ENCODE measurements at places on chromosomes 2 and 18. TPM values are rescaled to one million over a fixed set of nuclear protein-coding genes. Genes with fewer than 3 reads are reported as not detected.

GRCh38 chr2:10517351-10518043 is 69.4 kb upstream of the ODC1 start:
- no peaks in the 10 kb centered on the region for H3K27me3 ChIP-seq
- peaks cover 3% of the 10 kb centered on the region for H3K36me3 ChIP-seq
- DNase-seq = no peak
- no peaks in the 10 kb centered on the region for H3K4me1 ChIP-seq

DNA sequence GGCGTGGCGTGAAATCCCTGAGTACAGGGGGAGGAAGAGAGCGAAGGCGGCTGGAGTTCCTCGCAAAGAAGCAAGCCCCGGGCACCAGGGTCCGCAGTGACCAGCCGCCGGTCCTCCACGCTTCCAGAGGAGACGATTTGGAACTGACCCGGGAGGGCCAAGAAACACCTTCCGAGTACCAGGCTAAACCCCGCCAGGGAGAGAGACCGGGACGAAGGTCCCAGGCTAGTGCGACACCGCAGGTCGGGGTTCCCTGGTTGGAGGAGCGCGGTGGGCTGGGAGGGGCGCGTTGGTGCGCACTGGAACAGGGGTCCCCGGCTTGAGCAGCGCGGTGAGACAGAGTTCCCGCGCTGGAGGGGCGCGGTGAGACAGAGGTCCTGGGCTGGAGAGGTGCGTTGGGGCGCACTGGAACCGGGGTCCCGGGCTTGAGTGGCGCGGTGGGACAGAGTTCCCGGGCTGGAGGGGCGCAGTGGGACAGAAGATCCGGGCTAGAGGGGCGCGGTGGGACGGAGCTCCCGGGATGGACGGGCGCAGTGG is 901 bp downstream of the WDFY1 start:
- DNase-seq = peak; percentile 47
- peaks cover 38% of the 10 kb centered on the region for H3K36me3 ChIP-seq
- peaks cover 62% of the 10 kb centered on the region for H3K4me1 ChIP-seq

GRCh38 chr2:126835831-126836230 is 62.9 kb upstream of the TEX51 start:
- no peak overlapping the region for H3K4me3 ChIP-seq
- no peak overlapping the region for H3K27ac ChIP-seq
- no peaks in the 10 kb centered on the region for H3K27me3 ChIP-seq

DNA sequence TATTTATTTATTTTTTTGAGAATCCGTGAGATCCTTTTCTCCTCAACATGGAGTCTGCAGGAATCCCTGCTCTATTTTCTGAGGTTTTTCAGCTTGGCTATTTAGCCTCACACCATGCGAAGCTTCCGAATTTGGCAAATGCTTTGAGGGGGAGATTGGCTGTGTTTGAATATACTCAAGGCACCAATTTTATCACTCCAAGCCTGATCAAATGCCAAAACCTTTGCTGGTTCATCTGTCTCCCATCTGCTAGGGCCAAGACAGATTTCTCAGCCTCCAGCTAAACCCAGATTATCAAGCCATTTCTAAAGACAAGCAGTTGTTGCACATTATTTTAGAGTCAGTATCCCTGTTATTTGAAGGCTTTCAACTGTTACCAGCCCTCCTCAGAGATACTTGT is 295.7 kb downstream of the XIRP2 start:
- no peak for DNase-seq
- no peak overlapping the region for H3K27ac ChIP-seq
- H3K27me3 ChIP-seq = no peaks in the 10 kb centered on the region
- H3K4me1 ChIP-seq = no peaks in the 10 kb centered on the region

GRCh38 chr2:63051042-63051794 is 588 bp downstream of the OTX1 start:
- H3K27ac ChIP-seq = no peak overlapping the region
- peaks cover 59% of the 10 kb centered on the region for H3K4me1 ChIP-seq
- peaks cover 87% of the 10 kb centered on the region for H3K27me3 ChIP-seq
- DNase-seq = no peak
- H3K36me3 ChIP-seq = no peaks in the 10 kb centered on the region

DNA sequence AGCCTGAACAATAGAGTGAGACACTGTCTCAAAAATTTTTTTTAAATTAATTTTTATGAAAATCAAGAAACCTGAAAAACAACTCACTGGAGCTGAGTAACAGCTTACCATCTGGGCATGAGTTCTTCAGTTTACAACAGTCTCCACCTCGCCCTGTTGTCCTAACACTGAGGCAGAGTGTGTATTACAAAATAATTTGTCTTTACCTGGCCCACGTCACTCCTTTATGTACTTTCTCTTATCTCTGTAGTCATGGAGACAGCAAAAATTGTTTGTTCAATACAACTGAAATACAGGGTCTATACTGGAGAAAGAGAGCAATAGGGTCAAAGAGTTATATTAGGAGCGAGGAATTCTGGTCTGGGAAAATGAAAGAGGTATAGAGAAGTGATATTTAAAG is 48.1 kb downstream of the CYTIP start:
- peaks cover 5% of the 10 kb centered on the region for H3K4me1 ChIP-seq
- no peaks in the 10 kb centered on the region for H3K27me3 ChIP-seq

- no peak for DNase-seq
- no peak overlapping the region for H3K27ac ChIP-seq
Observed at GRCh38 chr2:191862156-191862775, 15.4 kb upstream of the CAVIN2 start.

- no peak for DNase-seq
- H3K36me3 ChIP-seq = no peaks in the 10 kb centered on the region
- peaks cover 8% of the 10 kb centered on the region for H3K27me3 ChIP-seq
- no peak overlapping the region for H3K4me3 ChIP-seq
Observed at GRCh38 chr2:210387074-210387473, 72.1 kb upstream of the MYL1 start.

- H3K36me3 ChIP-seq = no peaks in the 10 kb centered on the region
- no peak overlapping the region for H3K27ac ChIP-seq
- H3K27me3 ChIP-seq = no peaks in the 10 kb centered on the region
- H3K4me1 ChIP-seq = no peaks in the 10 kb centered on the region
- no peak overlapping the region for H3K4me3 ChIP-seq
- DNase-seq = no peak
Observed at GRCh38 chr18:25287106-25287505, 64.9 kb downstream of the ZNF521 start.

DNA sequence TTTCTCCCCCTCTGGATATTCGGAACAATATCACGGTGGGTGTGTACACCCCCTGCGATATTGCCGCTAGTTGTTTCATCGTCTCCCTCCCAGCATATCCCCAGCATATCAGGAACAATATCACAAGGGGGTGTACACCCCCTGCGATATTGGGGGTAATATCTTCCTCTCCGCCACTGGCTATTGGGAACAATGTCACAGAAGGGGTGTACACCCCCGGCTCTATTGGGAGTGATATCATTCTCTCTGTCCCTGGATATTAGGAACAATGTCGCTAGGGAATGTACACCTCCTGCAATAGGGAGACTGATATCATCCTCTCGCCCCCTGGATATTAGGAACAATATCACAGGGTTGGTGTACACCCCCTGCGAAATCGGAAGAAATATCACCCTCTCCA is 1932.0 kb downstream of the SUCLG1 start:
- H3K27ac ChIP-seq = no peak overlapping the region
- peak; percentile 7 for DNase-seq
- H3K4me3 ChIP-seq = no peak overlapping the region
- H3K4me1 ChIP-seq = no peaks in the 10 kb centered on the region
- no peaks in the 10 kb centered on the region for H3K27me3 ChIP-seq

DNA sequence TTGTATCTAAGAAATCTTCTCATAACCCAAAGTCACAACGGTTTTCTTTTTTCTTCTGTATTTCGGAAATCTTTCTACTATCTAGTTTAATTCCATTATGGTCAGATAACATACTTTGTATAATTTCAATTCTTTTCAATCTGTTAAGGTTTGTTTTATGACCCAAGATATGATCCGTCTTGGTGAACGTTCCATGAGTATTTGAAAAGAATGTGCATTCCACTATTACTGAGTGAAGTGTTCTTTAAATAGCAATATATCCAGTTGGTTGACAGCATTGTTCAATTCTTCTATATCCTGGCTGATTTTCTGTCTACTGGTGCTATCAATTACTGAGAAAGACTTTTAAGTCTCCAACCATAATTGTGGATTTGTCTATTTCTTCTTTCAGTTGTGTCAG is 414.5 kb downstream of the TNS1 start:
- H3K27ac ChIP-seq = no peak overlapping the region
- H3K27me3 ChIP-seq = no peaks in the 10 kb centered on the region
- H3K36me3 ChIP-seq = no peaks in the 10 kb centered on the region
- H3K4me1 ChIP-seq = no peaks in the 10 kb centered on the region
- H3K4me3 ChIP-seq = no peak overlapping the region

DNA sequence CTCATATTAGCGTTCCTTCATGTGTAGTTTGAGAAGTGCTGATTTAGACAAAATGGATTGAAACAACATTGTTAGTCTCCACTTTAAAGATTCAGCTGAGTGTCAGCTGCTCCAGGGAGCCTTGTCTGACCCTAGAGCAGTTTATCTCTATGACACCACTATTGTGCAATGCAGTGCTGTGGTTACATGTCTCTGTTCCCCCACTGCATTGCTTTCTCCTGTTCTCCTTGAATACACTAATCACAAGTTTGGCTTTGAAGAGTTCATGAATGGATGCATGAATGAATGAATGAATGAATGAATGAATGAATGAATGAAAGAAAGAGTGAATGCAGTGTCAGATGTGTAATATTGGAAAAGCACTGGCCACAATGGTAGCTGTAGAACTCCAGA is 38.3 kb downstream of the GCG start:
- no peak overlapping the region for H3K27ac ChIP-seq
- H3K4me3 ChIP-seq = no peak overlapping the region
- peaks cover 24% of the 10 kb centered on the region for H3K4me1 ChIP-seq

- DNase-seq = no peak
- no peaks in the 10 kb centered on the region for H3K4me1 ChIP-seq
- no peak overlapping the region for H3K27ac ChIP-seq
- no peaks in the 10 kb centered on the region for H3K36me3 ChIP-seq
Observed at GRCh38 chr2:163348857-163349380, 386.9 kb downstream of the FIGN start.

- H3K4me1 ChIP-seq = no peaks in the 10 kb centered on the region
- no peak overlapping the region for H3K4me3 ChIP-seq
- no peak for DNase-seq
- H3K36me3 ChIP-seq = no peaks in the 10 kb centered on the region
- H3K27ac ChIP-seq = no peak overlapping the region
Observed at GRCh38 chr2:1026141-1026540, 75.5 kb downstream of the SNTG2 start.

GRCh38 chr18:3525870-3526420 is 76.0 kb downstream of the TGIF1 start:
- no peak overlapping the region for H3K27ac ChIP-seq
- peaks cover 2% of the 10 kb centered on the region for H3K36me3 ChIP-seq
- H3K4me1 ChIP-seq = peaks cover 17% of the 10 kb centered on the region

- no peaks in the 10 kb centered on the region for H3K4me1 ChIP-seq
- H3K27me3 ChIP-seq = peaks cover 17% of the 10 kb centered on the region
- no peak overlapping the region for H3K4me3 ChIP-seq
- no peak overlapping the region for H3K27ac ChIP-seq
Observed at GRCh38 chr2:239710953-239711861, 310.4 kb upstream of the HDAC4 start.

DNA sequence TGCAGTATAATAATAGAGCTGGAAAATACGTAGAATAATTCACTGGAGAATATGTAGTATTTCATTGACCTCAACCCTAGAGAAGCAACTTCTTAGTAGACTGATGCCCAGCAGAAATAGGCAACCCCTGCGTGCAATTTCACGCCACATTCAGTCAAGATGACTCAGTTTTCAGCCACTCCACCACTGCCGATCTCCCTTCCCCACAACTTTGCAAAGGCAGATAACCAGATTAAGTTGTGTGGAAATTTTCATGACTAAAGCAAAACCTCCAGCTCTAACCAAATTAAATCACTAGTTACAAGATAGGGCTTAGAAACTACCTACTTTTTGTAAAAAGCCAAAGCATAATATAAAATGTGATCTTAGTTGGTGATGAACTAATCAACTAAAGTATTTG is 63.3 kb upstream of the STK17B start:
- peaks cover 15% of the 10 kb centered on the region for H3K36me3 ChIP-seq
- peaks cover 95% of the 10 kb centered on the region for H3K4me1 ChIP-seq
- peak overlapping the region; percentile 88 for H3K27ac ChIP-seq

- DNase-seq = no peak
- no peak overlapping the region for H3K27ac ChIP-seq
- peaks cover 6% of the 10 kb centered on the region for H3K4me1 ChIP-seq
- H3K4me3 ChIP-seq = no peak overlapping the region
- H3K27me3 ChIP-seq = peaks cover 12% of the 10 kb centered on the region
- H3K36me3 ChIP-seq = no peaks in the 10 kb centered on the region
Observed at GRCh38 chr2:64862623-64863022, 126.6 kb upstream of the SLC1A4 start.

DNA sequence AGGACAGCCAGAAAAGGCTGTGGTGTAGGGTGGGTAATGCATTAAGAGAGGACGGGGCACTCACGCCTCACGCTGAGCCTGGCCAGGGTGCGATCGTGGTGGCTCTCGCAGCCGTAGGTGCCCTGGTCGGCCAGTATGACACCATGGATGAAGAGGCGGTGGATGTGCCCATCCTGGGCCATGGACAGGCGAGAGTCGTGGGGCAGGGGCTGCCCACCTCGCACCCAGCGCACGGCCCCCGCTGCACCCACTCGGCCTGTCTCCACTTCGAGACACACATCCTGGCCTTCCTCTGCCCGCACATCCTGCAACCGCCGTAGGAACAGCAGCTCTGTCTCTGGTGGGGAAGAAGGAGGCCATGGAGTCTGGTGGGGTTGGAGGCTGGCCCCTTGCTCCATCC is 12.1 kb downstream of the TMEM198 start:
- no peak for DNase-seq
- H3K27me3 ChIP-seq = peaks cover 22% of the 10 kb centered on the region
- no peaks in the 10 kb centered on the region for H3K36me3 ChIP-seq
- H3K4me1 ChIP-seq = peaks cover 1% of the 10 kb centered on the region

- peaks cover 8% of the 10 kb centered on the region for H3K27me3 ChIP-seq
- no peaks in the 10 kb centered on the region for H3K4me1 ChIP-seq
- DNase-seq = no peak
- H3K27ac ChIP-seq = no peak overlapping the region
- H3K4me3 ChIP-seq = no peak overlapping the region
Observed at GRCh38 chr2:119028327-119029174, 86.6 kb downstream of the MARCO start.

Gene SRBD1
- 19.4 TPM for total RNA-seq

Gene CYP27A1
- total RNA-seq = 0.08 TPM

Gene TSHZ1
- 22.0 TPM for total RNA-seq

Gene TEKT4
- total RNA-seq = not detected

Gene DYNC2LI1
- total RNA-seq = 5.1 TPM

Gene UGT1A10
- total RNA-seq = not detected

Gene RALBP1
- 48.4 TPM for total RNA-seq

Gene CDKL4
- total RNA-seq = 0.50 TPM

Gene CD8B
- 1.3 TPM for total RNA-seq

Gene PARD6G
- 0.15 TPM for total RNA-seq

Gene FAM237A
- total RNA-seq = not detected

Gene ALMS1
- 25.1 TPM for total RNA-seq

Gene ASB18
- total RNA-seq = not detected

Gene PIK3C3
- 42.5 TPM for total RNA-seq

Gene SERPINB12
- total RNA-seq = not detected

Gene SERPINB4
- total RNA-seq = not detected

Gene PROC
- total RNA-seq = not detected

Gene SP5
- not detected for total RNA-seq

Gene TRIM43
- total RNA-seq = not detected
